ENCODE measurements at places on chromosomes 4 and X. TPM values are rescaled to one million over a fixed set of nuclear protein-coding genes. Genes with fewer than 3 reads are reported as not detected.

Gene RAB33B
- 59.9 TPM for total RNA-seq

GRCh38 chrX:41958861-41959260, 35.5 kb upstream of the CASK start:
- DNase-seq = no peak

GRCh38 chr4:140186651-140187315, 32.8 kb upstream of the MAML3 start:
- peak; percentile 71 for DNase-seq

Gene FATE1
- total RNA-seq = not detected

GRCh38 chr4:85431881-85432485, 43.0 kb upstream of the ARHGAP24 start:
- DNase-seq = no peak

Gene NKX3-2
- total RNA-seq = 0.24 TPM

GRCh38 chrX:118864063-118864635, 40.5 kb downstream of the ZCCHC12 start:
- no peak for DNase-seq

Gene NAP1L3
- 9.6 TPM for total RNA-seq

DNA sequence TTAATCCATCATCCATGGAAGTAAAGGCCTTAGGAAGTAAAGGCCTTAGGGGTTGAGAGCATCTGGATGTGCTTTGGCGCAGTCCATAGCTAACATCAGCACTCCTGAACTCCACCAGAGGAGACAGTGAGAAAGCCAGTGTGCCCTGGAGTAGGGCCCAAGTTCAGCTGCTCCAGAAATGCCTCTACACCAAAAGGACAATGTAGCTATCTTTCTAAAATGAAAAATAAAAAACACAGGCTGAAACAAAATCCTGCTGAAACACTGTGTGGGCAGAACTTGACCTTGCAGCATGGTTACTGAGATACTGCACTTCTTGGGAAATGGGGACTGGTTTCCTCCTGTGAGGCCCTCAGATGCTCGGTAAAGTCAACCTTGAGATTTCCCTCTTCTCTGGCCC, 29.3 kb downstream of the SH3RF1 start:
- DNase-seq = no peak

GRCh38 chr4:13340672-13341071, 143.5 kb downstream of the RAB28 start:
- DNase-seq = no peak

Gene MID1
- 56.8 TPM for total RNA-seq

Gene PSAPL1
- 0.24 TPM for total RNA-seq

Gene FOXR2
- 0.48 TPM for total RNA-seq

- no peak for DNase-seq
These were observed 58.5 kb upstream of the PRDM8 start for GRCh38 chr4:80138551-80139538.

- no peak for DNase-seq
These were observed 65.2 kb downstream of the PHOX2B start for GRCh38 chr4:41683326-41683725.

Gene VGLL1
- 14.2 TPM for total RNA-seq

- no peak for DNase-seq
These were observed 653.0 kb downstream of the CCSER1 start for GRCh38 chr4:90780193-90780592.

DNA sequence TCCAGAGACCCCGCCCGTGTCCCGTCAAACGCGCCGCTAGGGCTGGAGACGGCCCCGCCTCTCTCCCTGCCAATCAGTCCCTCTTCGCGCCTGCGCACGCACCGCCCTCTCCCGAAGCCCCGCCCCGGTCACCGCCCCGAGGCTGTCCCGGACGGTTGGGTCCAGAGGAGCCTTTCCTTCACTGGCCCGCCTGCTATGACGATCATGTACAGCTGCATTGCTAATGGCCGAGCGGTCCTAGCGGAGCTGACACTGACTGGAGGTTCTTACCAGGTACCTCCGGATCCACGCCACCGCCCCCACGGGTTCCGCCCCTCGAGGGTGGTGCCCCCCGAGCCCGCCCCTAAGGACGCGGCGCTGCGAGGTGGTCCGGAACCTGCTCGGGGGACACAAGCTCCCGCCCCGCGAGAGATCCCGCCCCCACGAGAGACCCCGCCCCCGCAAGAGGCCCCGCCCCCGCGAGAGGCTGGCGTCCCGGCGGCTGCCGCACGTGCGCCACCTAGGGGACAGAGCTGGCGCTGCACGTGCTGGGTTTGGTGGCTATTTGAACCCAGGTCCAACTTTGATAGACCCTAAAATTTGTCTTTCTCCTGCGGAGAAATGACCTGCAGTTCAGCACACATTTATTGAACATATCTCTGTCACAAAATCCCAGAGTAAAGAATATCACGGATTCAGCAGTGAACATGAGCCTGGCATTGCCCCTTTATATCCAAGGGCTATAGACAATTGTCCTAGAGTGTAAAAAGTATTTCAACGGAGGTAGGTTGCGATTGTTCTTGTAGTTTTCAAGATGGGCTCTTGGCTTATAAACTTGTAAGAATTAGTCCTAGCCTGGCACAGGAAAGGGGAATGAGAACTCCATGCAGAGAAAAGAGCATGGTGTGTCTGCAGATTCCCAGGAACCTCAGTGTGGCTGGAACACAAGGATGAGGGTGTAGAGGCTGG, 88.7 kb downstream of the HNRNPD start:
- peak; percentile 99 for DNase-seq

DNA sequence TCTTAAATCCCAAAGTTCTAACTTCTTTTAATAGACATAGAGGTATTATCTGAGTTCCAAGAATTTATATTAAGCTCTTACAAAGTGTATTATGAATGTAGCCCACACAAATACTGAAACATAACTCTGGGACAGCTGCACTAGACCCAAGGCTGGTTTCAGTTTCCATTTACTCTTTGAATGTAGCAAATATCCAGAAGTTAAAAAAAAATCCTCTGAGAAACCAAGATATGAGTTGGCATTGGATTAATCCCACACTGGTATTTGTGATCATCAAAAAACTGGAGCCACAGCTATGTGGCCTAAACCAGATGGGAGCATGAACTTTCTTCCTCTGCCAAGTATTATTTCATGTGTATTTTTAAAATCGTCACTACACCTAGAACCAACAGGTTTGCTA, 23.6 kb upstream of the SMPX start:
- no peak for DNase-seq

Gene DRD5
- 0.96 TPM for total RNA-seq

- no peak for DNase-seq
These were observed 80.4 kb downstream of the CT47B1 start for GRCh38 chrX:120795301-120795700.

GRCh38 chr4:141047228-141047884, 85.9 kb downstream of the RNF150 start:
- peak; percentile 85 for DNase-seq

GRCh38 chr4:7328913-7329638, 105.7 kb downstream of the PSAPL1 start:
- DNase-seq = peak; percentile 71

Gene DGKK
- under 0.01 TPM for total RNA-seq

- DNase-seq = no peak
These were observed 17.2 kb upstream of the GPR173 start for GRCh38 chrX:53031380-53031779.

GRCh38 chrX:68183612-68184214, 249.6 kb downstream of the OPHN1 start:
- peak; percentile 15 for DNase-seq

Gene F8A3
- total RNA-seq = not detected

Gene CXXC4
- total RNA-seq = 9.6 TPM

Gene CDX4
- not detected for total RNA-seq

Gene TMA16
- 35.9 TPM for total RNA-seq

DNA sequence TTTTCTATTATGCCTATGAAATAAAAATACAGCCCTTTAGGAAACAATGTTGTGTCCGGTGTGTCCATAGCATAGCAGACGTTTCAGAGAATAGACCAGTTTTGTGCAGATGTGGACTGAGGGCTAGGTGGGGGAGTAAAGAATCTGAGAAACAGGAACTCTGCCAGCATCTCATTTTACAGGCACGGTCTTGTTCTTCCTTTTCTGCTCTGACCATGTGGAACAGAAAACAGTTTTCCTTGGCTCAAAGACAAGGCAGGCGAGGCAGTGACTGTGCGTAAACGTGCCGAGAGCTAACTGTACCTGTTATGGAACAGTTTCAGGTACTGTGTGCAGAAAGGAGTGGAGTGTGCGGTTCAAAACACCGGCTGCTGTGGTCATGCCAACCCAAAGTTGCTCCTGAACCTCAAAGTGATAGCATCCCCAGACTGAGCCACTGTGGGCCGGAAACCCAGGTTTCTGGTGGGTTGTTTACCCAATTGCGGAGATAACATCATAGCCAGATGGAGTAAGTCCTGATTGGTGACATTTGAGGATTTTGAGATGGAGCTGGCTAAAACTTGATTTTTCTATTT, 20.2 kb downstream of the CNGA2 start:
- DNase-seq = peak; percentile 8

Gene RHOH
- 3.4 TPM for total RNA-seq

DNA sequence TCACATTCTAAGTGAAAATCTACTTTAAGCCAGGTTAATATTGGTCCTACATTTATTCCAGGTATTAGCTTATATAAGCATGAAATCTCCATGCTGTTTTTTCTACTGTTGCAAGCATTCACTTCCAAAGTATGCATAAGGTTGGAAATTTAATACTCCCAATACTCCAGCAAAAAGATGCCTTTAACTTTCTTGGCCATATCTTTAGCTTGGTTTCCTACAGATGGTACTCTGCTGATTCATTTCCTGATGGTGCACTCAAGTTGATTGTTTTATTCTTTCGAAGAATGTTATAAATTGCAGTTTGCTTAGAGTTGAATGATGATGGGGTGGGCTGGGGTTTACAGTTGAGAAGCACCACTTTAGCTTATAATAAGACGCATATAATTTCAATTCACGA, 330.2 kb downstream of the PTTG2 start:
- no peak for DNase-seq

Gene IQSEC2
- 3.1 TPM for total RNA-seq

Gene ETDB
- total RNA-seq = not detected

Gene MAB21L2
- 2.6 TPM for total RNA-seq

Gene USP38
- total RNA-seq = 28.2 TPM

Gene SPATA4
- 0.72 TPM for total RNA-seq

Gene HTR2C
- total RNA-seq = not detected

Measured in umbilical cord (tissue), 2 donors.